CD4-positive, CD25-positive, alpha-beta regulatory T cell (primary cell): ENCODE measurements at places on chromosomes 2 and 18. TPM values are rescaled to one million over a fixed set of nuclear protein-coding genes. Genes with fewer than 3 reads are reported as not detected.

MALL gene
- polyA plus RNA-seq, result 0.13 TPM

PRSS56 gene
- not detected for polyA plus RNA-seq

CYP26B1 gene
- not detected for polyA plus RNA-seq

AFF3 gene
- polyA plus RNA-seq, result 0.82 TPM

RAB6C gene
- not detected for polyA plus RNA-seq

IL1R2 gene
- polyA plus RNA-seq, result 1.5 TPM

CFLAR gene
- polyA plus RNA-seq, result 159 TPM

GPBAR1 gene
- polyA plus RNA-seq, result not detected

KCNJ13 gene
- polyA plus RNA-seq, result 0.30 TPM

NDC80 gene
- 18.7 TPM for polyA plus RNA-seq

SCG2 gene
- not detected for polyA plus RNA-seq

DHRS9 gene
- polyA plus RNA-seq, result not detected

FAP gene
- not detected for polyA plus RNA-seq

MC4R gene
- not detected for polyA plus RNA-seq

ITPRIPL1 gene
- 8.1 TPM for polyA plus RNA-seq

LNPK gene
- polyA plus RNA-seq, result 13.9 TPM

DNAJC5G gene
- not detected for polyA plus RNA-seq

NYAP2 gene
- not detected for polyA plus RNA-seq

IRS1 gene
- not detected for polyA plus RNA-seq

MIB1 gene
- polyA plus RNA-seq, result 7.7 TPM

GALNT13 gene
- not detected for polyA plus RNA-seq

SULT1C2 gene
- polyA plus RNA-seq, result not detected

HOXD13 gene
- polyA plus RNA-seq, result not detected

CYBRD1 gene
- not detected for polyA plus RNA-seq

SYT4 gene
- not detected for polyA plus RNA-seq

KLF7 gene
- polyA plus RNA-seq, result 5.9 TPM

HNMT gene
- polyA plus RNA-seq, result not detected

UGT1A5 gene
- polyA plus RNA-seq, result not detected
